GDM1 (cell line): ENCODE measurements at places on chromosomes 7 and 10.
A peak's percentile ranks its signal among the peaks of the same experiment; 100 is the strongest.

DNA sequence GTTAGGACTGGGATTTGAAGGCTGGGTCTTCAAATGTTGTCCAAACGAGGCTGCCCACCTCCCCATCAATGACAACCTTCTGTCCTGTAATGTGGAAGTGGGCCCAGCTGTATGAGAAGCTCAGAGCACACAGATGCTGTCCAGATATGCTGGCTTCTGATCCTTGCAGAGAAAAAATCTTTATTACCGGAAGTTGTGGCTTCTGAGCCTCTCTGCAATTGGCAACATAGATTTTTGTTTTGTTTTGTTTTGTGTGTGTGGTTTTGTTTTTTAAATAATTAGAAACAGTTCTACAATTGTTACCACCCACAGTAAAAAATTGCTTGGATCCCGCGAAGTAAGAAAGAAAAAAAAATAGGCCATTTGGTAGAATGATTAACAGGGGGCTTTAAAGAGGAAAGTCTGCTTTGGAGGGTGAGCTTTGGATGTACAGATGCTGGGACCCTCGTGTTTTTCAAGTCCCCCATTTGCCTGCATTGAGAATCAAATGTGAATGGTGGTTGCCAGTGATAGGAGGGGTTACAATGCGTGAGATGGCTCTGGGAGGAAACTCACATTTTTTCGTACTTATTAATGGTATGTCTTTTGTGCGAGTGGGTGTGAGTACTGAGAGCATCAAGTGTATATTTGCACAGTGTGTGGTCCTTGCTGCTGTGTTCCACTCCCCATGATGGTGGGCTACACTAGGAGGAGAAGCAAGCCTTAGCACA, 153.2 kb downstream of the TCF7L2 start:
- DNase-seq = no peak

DNA sequence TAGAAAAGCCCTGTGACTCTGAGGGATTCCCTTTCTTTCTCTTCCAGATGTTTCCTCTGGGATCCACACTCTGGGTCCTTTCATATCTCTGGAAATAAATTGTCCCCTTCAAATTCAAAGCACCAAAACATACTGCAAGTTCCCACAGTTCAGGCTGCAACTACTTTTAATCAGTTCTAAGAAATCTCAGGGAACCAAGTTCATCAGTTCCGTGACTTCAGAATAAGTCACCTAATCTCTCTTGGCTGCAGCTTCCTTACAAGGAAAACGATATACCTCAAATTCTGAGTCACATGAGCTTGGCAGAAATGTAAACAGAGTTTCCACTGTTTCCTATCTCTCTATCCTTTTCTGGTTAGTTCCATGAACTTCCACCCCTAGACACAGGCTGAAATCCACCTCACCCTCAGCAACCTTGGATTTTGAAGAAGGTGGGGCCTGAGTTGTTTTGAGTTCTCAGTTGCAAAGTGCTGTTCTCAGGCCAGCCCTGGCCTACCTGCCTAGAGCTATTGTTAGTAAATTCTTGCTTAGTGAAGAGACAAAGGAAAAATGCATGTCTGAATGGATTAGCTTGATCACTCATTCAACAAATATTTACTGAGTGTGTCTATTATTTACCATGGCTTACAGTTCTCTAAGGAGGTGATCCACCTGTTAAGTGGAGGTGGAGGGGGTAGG, 59.3 kb upstream of the IL6 start:
- DNase-seq = no peak

GRCh38 chr10:78757344-78757925, 311.3 kb upstream of the ZMIZ1 start:
- DNase-seq = no peak

DNA sequence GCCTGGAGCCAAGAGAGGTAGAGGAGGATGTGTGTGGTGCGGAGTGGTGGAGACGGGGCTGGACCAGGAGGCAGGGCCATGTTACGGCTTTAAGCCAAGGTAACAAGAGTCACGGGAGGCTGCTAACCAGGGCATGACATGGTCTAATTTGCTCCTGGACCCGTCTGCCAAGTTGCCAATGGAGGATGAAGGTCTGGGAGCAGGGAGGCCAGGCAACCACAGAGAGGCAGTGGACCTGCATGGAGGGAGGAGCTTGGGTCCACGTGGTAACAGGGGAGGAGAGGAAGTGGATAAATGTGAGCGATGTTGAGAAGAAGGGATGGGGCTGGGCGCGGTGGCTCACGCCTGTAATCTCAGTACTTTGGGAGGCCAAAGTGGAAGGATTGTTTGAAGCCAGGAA, 31.0 kb downstream of the SRRM3 start:
- DNase-seq = no peak

DNA sequence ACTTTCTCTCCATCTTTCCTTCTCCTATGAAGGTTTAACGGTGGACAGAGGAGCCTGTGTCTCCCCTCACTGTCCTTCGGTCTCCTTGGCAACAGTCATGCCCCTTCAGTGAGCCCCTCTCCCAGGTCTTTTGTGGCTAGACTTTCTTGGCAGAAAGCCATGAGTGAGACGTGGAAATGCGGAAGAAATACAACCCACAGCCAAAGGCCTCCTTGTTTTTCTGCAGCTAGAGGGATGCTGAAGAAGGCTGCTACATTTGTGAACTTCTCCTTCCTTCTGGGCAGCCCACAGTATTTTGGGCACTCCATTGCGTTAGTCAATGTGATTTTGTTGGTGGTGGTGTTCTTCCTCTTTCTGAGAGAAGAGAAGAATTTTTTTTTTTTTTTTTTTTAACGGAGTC, 333.7 kb upstream of the PODXL start:
- peak; percentile 81 for DNase-seq

DNA sequence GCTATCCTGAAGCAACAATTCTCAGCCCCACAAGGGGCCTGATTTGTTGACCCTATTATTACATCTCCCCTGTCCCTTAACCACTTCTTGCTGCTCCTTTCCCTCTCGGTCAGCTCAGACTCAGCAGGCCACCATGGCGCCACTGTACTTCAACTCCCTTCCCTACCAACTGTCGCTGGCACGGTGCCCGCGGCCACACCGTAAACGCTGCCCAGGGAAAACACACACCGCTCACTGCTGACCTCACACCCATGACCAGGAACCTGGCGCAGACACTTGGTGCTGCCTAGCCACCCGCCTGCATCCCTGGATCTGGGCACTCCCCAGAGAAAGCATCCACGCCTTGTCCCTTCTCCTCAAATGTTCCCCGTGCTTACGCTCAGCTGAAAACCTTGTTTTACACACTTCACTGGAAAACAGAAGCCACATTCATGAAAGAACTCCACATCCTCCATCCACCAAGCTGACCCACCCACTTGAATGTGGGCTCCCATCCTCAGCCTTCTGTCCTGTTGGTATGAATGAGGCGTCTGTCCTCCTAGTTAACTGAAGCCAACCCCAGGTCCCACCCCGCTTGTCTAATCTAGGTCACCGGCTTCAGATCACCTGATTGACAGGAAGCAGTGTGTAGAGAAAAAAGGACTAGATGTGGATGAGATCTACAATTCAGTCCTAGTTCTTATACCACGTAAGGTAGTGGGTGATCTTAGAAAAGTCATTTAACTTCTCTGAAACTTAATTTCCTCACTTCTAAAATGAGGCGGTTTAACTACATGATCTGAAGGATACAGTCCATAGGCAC, 28.5 kb upstream of the CRYGN start:
- no peak for DNase-seq

DNA sequence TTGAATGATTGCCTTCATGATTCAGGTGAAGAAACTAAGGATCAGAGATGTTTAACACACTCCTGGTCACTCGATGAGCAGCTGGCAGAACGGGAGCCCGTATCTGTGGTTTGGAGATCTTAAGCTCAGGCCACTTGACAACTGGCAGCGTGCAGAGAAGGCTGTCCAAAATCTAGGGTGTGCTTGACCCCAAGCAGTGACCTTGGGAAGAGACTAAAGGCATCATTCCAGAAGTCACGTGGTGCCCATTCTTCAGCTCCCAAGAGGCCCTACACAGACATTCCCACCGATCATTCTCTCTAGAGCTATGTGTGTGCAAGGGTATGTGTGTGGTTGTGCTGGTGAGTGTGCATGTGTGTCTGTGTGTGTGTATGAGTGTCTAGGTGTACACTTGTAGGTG, 493.8 kb downstream of the TCERG1L start:
- DNase-seq = no peak

DNA sequence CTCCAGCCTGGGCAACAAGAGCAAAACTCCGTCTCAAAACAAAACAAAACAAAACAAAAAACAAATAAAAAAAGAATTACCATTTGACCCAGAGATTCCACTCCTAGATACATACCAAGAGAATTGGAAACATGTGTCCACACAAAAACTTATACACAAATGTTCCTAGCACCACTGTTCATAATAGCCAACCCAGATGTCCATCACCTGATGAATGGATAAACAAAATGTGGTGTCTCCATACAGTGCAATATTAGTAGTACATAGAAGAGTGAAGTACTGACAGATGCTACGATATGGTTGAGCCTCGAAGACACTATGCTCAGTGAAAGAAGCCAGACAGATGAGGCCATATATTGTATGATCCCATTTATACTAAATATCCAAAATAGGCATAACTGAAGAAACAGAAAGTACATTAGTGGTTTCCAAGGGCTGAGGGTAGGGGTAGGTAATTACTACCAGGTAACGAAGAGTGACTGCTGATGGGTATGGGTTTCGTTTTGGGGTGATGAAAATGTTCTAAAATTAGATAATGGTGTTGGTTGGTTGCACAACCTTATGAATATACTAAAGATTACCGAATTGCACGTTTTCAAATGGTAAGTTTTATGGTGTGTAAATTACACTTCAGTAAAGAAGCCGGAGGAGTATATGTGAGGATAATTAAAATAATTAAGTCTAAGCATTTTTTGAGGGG, 20.0 kb downstream of the MYO1G start:
- DNase-seq = no peak

DNA sequence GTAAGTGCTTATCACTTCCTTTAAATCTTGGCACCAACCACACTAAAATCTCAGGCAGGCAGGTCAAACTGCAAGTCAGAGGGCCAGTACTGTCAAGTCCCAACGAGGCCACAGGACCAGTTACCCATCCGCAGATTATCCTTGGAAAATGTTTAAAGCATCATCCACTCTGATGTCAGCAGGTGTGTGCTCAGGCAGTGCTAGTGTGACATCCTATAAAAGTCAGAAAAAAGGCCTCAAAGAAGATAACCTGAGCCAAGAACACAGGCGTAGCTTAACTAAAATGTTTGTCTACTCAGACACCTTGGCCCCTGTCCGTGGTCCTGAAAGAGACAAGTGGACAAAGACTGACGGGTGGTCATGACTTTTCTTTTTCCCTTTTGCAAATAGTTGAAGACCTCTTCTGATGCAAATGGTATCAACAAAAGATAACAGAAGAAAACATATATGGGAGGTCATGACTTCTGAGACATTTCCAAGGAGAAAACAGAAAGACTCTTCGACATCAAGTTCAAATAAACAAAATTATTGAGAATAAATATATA, 309.3 kb downstream of the KCNMA1 start:
- no peak for DNase-seq

DNA sequence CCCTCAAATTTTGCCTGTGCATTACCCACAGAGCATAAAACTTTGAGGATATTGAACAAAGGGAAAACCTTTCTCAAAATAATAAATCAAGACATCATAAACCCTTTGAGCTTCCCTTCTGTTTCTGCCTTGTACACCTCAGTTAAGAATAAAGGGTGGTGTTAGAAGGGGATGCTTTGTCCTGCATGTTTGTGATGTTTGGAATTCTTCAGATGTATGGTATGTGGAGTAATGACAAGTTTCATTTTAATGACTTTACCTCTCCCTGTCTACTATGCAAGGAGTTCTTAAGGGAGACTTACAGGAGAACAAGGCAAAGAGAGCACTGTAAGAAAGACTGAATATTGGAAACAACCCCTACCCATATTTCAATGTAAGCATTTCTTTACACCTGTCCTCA, 99.2 kb downstream of the HECW1 start:
- DNase-seq = no peak

GRCh38 chr7:101278461-101279292, 33.8 kb upstream of the FIS1 start:
- DNase-seq = no peak

DNA sequence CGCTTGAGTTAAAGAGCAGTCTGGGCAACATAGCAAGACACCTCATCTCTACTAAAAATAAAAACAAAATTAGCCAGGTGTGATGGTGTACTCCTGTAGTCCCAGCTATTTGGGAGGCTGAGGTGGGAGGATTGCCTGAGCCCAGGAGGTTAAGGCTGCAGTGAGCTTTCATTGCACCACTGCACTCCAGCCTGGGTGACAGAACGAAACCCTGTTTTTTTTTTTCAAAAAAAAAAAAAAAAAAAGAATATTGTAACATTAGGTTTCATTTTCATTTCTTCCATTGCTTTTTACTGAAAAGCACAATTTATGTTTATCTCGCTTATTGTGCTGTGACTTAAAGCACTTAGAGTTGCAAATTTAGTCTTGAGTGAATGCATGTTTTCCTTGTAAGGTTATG, 80.0 kb downstream of the MLLT10 start:
- DNase-seq = no peak

DNA sequence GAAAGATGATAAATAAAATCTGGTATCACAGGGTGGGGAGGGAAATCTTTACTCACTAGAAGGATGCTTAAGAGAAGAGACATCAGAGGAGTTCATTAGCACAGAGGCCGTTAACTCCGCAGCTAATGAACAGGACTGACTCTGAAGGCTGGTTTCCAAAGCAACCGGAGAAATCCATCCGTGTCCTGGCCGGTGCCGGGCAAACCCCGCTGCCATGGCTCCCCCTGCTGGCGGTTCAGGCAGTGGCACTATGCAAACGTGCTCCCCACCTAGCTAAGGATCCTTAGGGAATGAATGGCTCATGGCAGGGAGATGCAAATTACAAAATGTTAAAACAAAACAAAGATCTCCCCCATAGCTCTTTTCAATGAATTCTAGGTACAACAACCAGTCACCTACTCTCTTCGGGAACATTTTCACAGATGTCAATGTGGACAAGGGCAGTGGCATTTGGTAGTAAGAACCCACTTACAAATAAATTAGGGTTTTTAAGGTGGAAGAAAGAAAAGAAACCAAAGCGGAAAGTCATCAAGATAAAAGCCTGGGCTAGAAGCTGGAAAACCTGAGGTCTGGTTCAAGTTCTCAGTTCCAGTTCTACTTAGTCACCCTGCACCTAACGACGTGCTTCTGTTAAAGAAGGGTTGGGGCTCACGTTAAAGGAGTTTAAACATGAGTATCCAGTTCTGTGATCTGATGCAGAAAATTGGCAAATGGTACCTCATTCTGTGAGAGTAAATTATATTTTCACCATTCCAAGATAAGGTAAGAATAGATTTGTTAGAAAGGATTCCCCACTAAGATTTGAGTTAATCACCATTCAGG, 138.2 kb downstream of the SVIL start:
- peak; percentile 19 for DNase-seq

DNA sequence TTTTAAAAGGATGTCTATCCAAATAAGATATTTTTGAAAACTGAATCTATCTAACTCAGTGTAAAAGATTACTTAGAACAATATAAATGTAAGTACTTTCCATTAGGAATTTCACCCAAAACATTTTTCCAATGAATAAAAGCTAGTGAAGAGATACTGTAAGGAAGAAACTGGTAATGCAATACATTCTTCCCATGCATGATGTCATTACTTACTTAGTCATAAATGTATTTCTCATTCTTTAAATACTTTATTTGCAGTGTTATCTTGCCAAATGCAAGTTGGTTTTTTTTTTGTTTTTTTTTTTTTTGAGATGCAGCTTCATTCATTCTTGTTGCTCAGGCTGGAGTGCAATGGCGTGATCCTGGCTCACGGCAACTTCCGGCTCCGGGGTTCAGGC, 265.6 kb downstream of the PHF14 start:
- no peak for DNase-seq

- DNase-seq = no peak
These were observed 42.2 kb upstream of the A1CF start for GRCh38 chr10:50927522-50928189.

GRCh38 chr7:85600395-85600794, 413.5 kb upstream of the SEMA3D start:
- no peak for DNase-seq
